ENCODE measurements at places on chromosomes 2 and 18. TPM values are rescaled to one million over a fixed set of nuclear protein-coding genes. Genes with fewer than 3 reads are reported as not detected.

- ATAC-seq = peak; percentile 63
Observed at GRCh38 chr2:240259924-240260529, 119.6 kb upstream of the OTOS start.

DNA sequence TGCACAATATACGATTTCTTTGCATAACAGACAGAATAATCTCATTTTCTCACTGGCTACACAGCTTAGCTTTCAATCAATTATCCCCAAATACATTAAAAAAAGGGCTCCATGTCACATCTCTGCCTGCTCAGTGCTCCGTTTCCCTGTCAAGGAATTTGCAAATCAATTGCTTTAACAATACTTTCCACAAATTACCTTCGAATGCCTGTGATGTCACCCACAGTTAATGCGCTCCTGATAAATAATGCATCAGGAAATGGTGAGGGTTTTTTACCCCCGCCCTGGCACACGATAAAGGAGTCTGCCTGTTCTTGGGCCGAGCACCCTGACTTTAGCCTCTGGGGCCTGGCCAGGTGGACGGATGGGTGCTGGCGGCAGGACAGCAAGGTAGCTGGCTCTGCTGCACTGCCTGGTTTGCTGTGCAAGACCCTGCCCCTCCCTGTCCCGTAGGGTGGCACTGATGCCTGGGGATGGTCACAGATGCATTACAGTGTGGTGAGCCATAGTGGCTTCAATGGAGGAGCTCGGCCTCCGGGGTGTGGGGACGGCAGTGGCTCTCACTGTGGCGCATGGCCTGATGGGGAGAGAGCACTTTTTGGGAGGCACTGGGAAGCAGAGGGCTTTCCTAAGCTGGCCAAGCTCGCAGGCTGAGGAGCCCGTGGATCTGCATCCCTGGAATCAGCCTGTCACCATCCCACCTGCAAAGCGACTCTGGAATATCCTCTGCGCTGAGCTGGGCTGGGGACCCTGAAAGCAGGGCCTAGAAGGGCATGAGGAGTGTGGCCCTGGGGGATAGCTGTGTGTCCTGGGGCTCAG, 88.3 kb upstream of the HS6ST1 start:
- ATAC-seq = peak; percentile 66

GRCh38 chr2:174121612-174122011, 126.7 kb downstream of the OLA1 start:
- ATAC-seq = no peak

- no peak for ATAC-seq
Observed at GRCh38 chr18:44502790-44503189, 177.9 kb upstream of the SETBP1 start.

GRCh38 chr18:24490539-24490938, 30.1 kb downstream of the HRH4 start:
- ATAC-seq = no peak

DNA sequence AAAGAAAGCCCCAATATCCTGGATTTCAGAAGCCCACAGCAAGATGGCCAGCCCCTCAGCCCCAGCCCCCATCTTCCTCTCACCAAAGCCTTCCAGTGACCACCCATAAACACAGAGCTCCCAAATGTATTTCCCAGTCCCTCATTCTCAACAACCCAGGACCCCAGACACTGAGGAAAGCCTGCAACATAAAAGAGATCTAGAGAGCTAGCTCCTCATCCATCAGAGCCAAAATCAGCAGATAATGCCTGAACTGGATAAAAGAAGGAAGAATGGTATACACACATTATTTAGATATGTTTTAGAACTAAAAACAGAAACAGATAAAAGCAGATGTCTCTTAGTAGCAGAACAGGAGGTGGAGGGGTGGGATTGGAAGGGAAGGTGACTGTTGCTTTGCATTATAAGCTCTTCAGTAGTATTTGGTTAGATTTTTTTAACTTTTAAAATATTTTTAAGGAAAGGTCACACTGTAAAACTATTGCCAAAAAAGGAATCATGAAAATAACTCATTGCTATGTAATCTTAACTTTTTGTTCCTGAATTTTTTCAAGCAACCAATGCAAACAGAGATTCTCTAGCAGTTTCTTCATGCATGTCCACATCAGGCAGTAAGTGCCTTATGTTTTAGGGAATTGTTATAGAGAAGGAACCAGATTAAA, 144.2 kb upstream of the PKDCC start:
- no peak for ATAC-seq

GRCh38 chr2:67840460-67841068, 222.2 kb downstream of the C1D start:
- peak; percentile 99 for ATAC-seq

GRCh38 chr2:11245322-11245721, 90.1 kb downstream of the SLC66A3 start:
- no peak for ATAC-seq

GRCh38 chr2:130390460-130391057, 34.7 kb downstream of the PTPN18 start:
- no peak for ATAC-seq

DNA sequence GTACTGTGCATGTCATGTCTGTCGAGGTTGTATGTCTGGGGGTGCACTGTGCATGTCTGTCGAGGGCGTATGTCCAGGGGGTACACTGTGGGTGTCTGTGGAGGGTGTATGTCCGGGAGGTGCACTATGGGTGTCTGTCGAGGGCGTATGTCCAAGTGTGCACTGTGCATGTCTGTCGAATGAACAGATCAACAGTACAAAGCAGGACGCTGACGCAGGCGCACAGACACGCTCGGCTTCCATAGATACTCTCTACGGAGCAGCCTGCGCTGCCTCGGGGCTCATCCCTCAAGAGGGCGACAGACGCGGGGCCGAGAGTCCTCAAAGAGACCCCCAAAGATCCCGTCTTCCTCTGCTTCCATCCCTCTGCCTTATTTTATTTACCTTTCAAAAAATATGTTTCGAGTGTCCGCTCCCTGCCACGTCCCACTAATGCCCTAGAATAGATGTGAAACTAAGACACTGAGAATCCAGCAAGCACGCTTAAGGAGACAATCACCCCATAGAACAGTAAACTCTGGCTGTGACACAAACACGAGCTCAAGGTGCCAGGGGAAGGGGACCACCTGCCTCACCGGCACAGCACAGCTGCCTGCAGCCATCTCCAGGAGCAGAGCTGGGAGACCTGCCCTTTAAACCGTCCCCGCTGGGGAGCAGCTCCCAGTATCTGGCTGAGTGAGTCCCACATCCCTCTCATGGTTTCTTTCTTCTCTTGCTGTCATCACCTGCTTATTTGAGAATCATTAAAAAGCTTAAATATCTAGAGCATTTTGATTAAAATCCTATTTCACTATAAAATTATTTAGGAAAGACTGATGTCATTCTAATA, 250.5 kb upstream of the MYT1L start:
- ATAC-seq = no peak

GRCh38 chr2:159684796-159685195, 27.5 kb upstream of the MARCHF7 start:
- no peak for ATAC-seq

- no peak for ATAC-seq
Observed at GRCh38 chr2:142684667-142685066, 192.8 kb upstream of the KYNU start.

- ATAC-seq = no peak
Observed at GRCh38 chr2:74544634-74545033, 9.1 kb downstream of the LOXL3 start.

- ATAC-seq = no peak
Observed at GRCh38 chr2:212330263-212330662, 208.3 kb downstream of the ERBB4 start.

DNA sequence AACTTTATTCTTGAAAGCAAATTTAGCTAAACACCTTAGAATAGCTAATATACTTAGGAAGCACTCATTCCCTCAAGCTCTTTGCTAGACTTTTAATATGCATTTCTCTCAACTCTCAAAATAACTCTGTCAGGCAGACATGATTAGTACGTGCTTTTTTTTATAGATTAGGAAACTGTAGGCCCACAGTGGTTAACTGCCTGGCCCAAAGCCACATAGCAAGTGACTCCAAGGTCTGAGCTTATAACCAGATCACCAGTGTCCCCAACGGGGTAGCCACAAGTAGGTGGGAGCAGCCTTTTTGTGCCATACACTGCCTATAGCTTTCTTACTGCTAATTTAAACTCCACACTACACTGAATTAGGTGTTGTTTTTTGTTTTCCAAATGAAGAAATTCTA, 576.8 kb downstream of the METTL4 start:
- ATAC-seq = no peak

- ATAC-seq = peak; percentile 55
Observed at GRCh38 chr2:49687918-49688317, 533.6 kb upstream of the FSHR start.

DNA sequence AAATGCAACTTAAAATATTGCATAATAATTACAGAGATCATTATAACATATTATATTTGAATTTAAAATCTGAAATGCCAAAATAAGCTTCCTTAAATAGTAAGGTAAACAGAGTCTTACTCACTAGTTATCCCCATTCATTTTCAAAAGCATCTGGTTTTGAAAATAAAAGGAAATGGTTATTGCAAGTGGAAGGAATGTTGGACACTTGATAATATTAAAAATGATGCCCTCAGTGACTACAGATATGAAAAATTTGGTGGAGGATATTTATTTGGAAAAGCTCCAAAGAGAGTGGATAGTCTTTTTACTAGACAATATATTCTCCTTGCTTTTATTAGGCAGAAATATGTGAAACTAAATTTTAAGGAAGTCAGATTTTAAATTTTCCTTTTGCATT, 39.7 kb downstream of the CDH19 start:
- no peak for ATAC-seq

- ATAC-seq = no peak
Observed at GRCh38 chr2:205640716-205641115, 41.6 kb upstream of the NRP2 start.

DNA sequence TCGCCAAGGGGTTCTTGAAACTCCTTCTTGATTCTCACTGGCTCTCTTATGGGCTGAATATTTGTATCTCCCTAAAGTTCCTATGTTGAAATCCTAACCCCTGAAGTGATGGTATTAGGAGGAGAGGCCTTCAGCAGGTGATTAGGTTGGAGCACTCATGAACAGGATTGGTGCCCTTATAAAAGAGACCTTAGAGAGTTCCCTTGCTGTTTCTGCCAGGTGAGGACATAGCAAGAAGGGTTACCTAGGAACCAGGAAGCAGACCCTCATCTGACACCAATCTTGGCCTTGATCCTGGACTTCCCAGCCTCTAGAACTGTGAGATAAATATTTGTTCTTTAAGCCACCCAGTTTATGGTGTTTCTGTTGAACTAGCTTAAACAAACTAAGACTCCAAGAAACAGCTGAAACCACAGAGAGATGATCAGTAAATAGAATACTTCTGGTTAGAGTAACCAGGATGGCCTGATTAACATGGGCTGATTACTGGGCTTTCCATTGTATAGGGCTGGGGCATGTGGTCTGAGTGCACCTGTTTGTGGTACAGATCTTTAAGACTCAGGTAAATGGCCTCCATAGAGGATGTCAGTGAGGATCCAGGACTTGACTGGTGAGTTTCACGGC, 7.7 kb upstream of the CDC42EP3 start:
- no peak for ATAC-seq

- ATAC-seq = no peak
Observed at GRCh38 chr2:100124761-100125160, 17.6 kb downstream of the AFF3 start.

DNA sequence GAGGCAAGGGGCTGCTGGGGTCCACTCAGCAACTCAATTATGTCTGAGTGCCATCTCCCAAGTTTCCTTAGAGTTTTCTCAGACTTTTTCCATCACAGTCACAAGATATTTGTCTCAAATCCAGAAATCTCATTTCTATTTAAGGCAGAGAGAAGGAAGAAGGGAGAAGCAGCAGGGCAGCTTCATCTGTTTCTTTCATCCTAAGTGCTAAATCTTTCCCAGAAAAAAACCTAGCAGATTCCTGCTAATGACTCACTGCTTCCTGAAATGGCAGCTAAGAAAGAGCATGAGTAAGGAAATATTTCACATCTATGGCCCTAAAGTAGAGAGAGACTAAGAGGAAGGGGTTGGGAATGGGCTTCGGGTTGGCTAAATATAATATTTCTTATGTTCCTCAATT, 88.0 kb downstream of the KYNU start:
- no peak for ATAC-seq

GRCh38 chr2:26692279-26692896, at the start of gene KCNK3:
KCNK3 (plus strand) TSS chr2:26692722; CDS start chr2:26692876, 154 bp downstream.
- ATAC-seq = peak; percentile 79

- ATAC-seq = no peak
Observed at GRCh38 chr18:12861637-12862036, 22.4 kb downstream of the PTPN2 start.

- no peak for ATAC-seq
Observed at GRCh38 chr2:179437430-179437829, 172.8 kb upstream of the SESTD1 start.

GRCh38 chr18:59546188-59546587, 151.0 kb downstream of the CCBE1 start:
- ATAC-seq = peak; percentile 76

DNA sequence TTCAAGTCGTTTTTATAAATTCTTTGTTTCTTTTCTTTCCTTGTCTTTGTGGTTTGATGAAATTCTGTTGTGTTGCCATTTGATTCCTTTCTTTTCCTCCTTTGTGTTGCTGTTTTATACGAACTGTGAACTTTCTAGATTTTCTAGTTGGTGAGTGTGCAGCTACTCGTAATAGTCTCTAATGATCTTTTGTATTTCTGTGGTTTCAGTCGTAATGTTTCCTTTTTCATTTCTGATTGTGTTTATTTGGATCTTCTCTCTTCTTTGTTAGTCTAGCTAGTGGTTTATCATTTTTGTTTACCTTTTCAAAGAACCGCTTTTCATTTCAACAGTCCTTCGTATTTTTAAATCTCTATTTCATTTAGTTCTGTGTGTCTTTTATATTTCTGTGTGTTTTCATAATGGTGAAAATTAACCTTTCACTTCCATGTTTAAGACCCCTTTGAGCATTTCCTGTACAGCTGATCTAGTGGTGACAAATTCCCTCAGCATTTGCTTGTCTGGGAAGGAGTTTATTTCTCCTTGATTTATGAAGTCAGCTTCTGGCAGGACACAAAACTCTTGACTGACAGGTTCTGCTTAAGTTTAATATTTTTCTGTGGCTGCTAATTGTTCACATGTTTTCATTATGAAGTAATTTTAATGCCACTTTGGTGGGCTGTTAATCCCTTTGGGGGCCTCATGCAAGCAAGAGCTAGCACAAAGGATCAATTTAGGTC, 16.2 kb upstream of the MALT1 start:
- ATAC-seq = no peak

DNA sequence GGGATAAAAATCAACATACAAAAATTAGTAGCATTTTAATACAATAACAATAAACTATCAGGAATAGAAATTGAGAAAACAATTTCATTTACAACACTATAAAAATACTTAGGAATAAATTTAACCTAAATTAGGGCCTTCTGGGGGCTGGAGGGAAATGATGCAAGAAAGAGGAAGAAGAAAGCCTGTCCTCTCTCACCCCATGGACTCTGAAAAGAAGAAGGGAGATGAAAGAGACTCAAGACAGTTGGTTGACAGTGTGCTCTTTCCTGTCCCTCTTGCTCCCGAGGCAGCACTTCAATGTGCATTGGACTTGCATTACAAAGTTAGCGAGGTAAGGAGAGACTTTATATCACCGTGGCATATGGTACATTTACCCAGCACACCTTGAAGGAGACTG, 88.5 kb downstream of the VAPA start:
- no peak for ATAC-seq

Gene CPO
- total RNA-seq = 0.36 TPM

Gene LYPD6B
- total RNA-seq = 0.41 TPM

Gene CD302
- 20.0 TPM for total RNA-seq

Gene VWA3B
- 0.36 TPM for total RNA-seq

Gene COX5B
- total RNA-seq = 339 TPM

Gene SPR
- total RNA-seq = 31.0 TPM

Gene NT5C1B
- total RNA-seq = 0.29 TPM

Gene TMEM200C
- total RNA-seq = 19.1 TPM
